T1000 (cell line): ENCODE measurements at places on chromosomes 3 and 15.

DNA sequence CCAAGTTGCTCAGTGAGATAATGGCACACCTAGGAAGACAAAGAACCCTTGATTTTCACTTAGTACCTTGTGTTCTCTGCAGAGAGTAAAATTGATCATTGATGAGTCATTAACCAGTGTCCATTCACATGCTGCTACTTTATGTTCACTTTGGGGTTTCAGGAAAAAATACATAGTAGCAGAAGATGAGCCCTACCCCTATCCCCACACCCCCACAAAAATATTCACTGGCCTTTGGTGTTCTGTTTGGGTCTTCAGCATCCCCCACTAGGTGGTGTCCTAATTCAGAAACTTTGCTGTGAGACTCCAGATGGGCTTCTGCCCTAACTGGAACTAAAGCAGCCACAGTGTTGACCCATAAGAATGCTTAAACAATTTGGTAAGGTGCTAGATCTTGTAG, 178.8 kb downstream of the KLHL25 start:
- DNase-seq: no peak

- DNase-seq: no peak
Measured at GRCh38 chr15:58509556-58509955, 77.8 kb downstream of the LIPC start.

DNA sequence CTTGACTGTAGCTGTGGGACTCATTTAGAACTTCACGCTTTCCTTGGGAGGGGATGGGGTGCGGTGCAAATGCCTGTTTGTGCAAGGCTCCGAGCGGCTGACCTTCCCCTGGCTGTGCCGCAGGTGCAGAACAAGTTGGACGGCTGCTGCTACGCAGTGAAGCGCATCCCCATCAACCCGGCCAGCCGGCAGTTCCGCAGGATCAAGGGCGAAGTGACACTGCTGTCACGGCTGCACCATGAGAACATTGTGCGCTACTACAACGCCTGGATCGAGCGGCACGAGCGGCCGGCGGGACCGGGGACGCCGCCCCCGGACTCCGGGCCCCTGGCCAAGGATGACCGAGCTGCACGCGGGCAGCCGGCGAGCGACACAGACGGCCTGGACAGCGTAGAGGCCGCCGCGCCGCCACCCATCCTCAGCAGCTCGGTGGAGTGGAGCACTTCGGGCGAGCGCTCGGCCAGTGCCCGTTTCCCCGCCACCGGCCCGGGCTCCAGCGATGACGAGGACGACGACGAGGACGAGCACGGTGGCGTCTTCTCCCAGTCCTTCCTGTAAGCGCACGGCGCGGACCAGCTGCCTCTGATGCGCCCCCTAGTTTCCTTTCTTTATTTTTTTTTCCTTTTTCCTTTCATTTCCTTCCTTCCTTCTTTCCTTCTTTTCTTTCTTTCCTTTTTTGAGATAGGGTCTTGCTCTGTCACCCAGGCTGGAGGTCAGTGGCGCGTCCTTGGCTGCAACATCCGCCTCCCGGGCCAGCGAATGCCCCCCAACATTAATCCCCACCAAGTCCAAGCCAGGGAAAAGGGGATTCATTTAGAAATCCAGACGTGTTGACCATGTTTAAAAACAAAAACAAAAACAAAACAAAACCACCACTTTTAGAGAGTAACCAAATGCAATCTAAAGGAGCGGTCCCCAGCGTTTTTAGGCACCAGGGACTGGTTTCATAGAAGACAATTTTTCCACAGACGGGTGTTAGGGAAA, 42.7 kb downstream of the EIF2AK4 start:
- peak; percentile 17 for DNase-seq

- no peak for DNase-seq
Measured at GRCh38 chr3:16658004-16658924, 53.0 kb upstream of the DAZL start.

DNA sequence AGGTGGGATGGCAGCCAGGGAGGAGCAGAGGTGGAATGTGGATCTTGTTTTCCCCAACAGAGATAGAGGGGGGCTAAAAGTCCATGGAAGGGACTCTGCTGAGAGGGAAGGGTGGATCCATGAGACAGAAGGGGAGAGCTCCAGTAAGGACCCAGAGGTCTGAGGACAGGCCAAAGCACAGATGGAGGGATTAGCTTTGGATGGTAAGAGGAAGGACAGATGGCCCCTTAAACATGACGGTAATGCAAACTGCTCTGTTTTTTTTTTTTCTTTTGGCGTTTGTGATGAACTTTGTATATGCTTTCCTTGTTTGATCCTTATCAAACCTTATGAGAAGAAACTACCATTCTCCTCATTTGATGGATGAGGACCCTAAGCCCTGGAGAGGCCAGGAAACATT, 96.2 kb downstream of the IGF1R start:
- DNase-seq: no peak

DNA sequence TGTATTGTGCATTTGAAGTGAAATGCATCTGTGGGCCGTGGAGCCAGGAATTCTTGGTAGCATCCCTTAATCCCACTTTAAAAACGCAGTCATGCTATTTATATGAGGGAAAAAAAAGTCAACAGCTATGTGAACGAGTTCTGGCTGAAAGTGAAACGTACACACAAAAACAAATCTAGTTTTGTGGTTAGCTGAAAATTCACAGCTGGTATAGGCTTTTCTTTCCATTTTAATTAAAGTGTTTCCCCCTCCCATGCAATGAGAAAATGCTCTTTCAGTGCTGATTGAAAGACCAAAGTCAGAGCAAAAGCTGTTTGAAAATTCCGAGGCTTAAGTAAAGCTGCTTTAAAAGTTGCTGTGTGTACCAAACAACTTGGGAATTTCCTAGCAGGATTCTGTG, 297.4 kb downstream of the PLCL2 start:
- DNase-seq: no peak

DNA sequence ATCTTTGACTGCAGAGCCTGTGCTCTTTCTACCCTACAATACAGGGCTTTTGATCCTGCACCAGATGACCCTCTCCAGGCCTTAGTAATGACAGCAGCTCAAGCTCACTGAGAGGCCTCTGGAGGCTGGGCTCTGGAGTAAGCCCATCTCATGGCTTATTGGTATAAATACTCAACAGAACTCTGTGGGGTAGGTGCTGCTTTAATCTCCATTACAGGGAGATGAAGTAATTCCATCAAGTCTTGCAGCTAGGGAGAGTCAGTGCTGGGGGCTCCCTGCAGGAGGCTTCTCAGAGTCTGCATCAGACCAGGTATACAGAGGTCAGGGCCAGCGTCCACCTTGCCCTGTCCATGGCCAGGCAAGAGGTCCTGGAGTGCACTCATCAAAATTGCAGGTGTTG, 89.2 kb upstream of the SLC6A11 start:
- no peak for DNase-seq

- no peak for DNase-seq
Measured at GRCh38 chr3:110710603-110711002, 361.0 kb upstream of the NECTIN3 start.

DNA sequence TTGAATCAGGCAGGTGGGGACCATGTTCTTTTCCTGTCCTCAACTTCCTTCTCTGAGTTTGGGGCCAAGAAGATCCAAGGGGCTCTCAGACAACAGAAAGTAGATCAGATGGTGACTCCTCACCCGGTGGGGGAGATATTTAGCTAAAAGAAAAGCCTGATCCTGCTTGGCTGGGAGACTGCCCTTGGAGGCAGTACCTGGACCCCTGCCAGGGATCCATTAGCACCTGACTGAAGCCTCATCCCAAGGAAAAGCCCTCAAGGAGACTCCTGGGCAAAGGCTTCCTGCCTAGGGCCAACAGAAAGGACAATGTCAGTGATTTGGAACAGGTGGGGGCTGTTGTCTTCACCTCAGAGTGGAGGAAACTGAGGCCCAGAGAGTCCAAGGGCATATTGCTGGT, 33.5 kb upstream of the HHATL start:
- DNase-seq: no peak

GRCh38 chr3:10259798-10260197, 11.5 kb downstream of the TATDN2 start:
- no peak for DNase-seq

- no peak for DNase-seq
Measured at GRCh38 chr3:186487819-186488218, 56.4 kb downstream of the CRYGS start.

DNA sequence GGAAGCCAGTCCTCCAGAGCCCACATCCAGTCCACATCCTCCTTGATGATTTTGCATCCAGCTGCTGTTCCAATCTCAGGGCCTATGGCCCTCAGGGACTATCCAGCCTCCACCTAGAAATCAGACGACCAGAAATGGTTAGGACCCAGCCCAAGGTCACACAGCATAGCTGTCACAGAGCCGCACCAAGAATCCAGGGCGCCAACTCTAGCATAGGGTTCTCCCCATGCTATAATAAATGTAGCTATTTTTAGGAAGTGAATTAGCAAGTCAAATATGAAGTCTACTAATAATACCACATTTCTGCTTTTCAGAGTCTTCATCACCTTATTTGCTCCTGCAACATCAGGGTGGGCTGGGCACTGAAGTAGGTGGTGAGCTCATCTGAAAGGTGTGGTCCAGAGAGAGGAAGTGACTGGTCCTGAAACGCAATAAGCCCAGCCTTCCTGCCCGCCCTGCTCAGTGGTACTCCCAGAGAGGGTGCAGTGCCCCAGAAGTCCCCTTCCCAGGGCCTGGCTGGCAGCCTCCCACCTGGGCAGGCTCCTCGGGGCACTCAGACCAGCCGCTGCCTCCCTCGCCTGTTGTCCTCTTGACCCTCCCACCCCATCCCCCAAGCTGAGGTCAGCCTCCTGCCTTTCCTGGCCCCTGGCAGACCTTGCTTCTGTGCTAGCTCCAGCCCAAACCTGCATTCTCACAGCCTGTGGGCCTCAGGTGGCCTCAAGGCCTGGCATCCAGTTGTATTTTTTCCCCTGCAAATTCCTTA, 17.6 kb upstream of the CYP11A1 start:
- no peak for DNase-seq

GRCh38 chr3:157931517-157931916, 174.7 kb downstream of the SHOX2 start:
- no peak for DNase-seq

DNA sequence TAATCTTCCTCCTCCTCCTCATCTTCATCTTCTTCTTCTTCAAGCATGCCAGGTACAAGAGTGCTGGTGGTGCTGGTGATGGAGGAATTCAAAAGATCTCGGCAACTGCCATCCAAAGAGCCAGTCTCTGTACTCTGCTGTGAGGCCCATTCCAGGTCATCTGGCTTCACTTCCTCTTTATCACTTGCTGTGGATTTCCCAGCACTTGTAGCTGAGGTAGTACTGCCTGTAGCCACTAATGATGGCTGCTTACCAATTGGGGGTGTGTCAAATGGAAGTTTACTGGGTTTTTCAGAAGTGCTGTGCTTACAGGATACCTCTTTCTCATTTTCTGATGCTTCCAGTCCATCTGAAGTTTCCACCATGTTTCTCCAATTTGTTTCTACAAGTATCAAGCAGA, 28.8 kb upstream of the SHC4 start:
- DNase-seq: no peak

GRCh38 chr3:160232014-160232413, 6.8 kb downstream of the C3orf80 start:
- no peak for DNase-seq

DNA sequence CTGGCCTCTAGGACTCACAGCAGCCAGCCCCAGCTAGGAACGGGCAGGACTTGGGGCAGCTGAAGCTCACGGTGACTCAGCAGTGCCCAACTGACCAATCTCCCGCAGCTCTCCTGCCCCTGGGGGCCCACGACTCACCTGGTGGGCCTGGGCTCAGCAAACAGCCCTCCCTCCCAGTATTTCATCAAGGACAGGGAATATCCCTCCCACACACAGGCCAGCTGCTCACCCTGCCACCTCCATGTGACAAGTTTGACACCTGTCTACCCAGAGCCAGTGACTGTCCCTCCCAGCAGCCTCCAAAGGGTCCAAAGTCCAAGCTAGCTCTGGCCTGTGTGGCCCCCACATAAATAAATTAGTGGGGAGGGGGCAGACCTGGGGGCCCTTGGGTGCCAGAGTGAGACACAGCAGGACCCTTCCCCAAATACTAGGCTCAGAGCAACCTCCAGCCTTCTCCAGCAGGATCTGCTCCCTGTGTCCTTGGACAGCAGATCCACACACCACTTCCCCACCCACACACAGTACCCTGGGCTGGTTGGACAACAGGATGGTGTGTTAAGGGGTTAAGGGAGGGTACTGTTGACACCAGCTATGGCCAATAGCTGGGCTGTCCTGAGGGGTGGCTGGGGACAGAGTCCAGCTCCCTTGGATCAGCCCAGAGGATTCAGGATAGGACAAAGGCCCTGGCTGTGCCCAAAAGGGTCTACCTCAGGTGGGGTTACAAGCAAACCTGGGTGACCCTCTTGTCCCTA, 4.3 kb downstream of the GNAT1 start:
- DNase-seq: peak; percentile 9

- no peak for DNase-seq
Measured at GRCh38 chr3:9913601-9914000, 3.3 kb upstream of the IL17RC start.

DNA sequence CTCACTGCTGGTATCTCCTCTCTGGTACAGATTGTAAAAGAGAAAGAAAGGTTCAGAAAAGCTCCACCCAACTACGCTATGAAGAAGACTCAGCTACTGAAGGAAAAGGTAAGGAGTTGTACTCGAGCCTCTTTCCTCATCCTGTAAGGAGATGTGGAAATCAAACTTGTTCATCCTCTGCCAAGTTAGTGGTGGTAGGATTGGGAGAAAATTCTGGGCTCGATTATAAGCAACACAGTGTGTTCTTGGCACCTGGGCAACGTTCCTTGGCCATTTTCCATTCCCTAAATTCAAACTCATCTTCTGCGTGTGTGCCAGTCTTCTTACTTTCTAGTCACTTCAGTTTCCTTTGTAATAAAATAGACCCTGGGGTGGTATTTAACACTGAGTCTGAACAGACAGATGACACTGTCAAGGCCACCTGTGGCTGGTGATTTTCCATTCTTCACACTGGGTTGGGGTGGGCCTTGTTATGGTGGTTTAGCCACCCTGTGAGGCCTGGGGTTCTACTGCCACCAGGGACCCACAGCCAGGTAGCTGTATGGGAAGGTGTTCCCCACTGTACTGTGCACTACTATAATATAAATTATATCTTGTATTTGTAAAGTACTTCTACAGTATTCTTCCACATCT, 17.1 kb upstream of the ITPKA start:
- DNase-seq: no peak

DNA sequence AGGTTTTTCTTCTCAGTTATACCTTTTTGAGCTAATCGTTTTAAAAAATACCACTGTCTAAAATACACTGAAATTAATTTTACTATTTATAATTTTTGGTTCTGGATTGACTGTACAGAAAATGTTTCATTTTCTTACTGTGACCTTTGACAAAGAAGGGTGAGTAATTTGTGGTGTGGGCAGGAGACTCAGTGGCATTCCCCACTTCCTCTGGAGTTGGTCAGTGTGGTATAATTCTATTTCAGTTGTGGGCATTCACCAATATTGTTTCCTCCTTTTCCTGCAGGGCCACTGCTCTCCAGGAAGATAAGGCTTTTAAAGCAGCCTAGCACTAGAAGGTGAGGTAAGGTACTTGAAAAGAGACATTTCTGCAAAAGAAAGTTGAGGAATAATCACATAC, 6.5 kb downstream of the DAG1 start:
- DNase-seq: no peak

DNA sequence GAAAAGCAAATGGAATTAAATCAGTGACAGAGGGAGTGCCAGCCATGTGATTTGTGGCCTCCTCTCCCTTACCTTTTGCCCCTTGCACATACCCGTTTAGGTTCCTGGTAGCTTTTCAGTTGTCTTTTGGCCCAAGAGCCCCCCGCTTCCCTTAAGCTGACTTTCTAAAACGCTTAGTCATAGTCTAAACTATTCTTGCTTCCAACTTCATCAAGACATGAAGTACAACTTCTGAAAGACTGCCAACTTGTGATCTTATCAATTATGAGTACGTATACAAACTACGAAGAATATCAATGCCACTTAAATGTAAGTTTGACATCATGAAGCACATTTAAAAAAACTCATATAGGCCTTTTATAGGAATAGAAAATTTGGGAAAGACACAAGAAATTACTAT, 61.9 kb downstream of the EIF3J start:
- no peak for DNase-seq
